Activated naive CD4-positive, alpha-beta T cell treated with anti-CD3 and anti-CD28 coated beads, Interleukin-2, amount 50 U/mL, for 72 hours (primary cell): ENCODE measurements at places on chromosomes 6 and 20. TPM values are rescaled to one million over a fixed set of nuclear protein-coding genes. Genes with fewer than 3 reads are reported as not detected.

The LIN28B gene
- total RNA-seq = not detected

The PLTP gene
- 12.9 TPM for total RNA-seq

The FERMT1 gene
- not detected for total RNA-seq

The BTN1A1 gene
- total RNA-seq = not detected

The FAM83C gene
- total RNA-seq = not detected

The GINS1 gene
- 26.3 TPM for total RNA-seq

The CHRNA4 gene
- total RNA-seq = not detected

The TRIM15 gene
- total RNA-seq = 1.6 TPM

The LY6G6F gene
- not detected for total RNA-seq

The SEMG1 gene
- total RNA-seq = not detected

DNA sequence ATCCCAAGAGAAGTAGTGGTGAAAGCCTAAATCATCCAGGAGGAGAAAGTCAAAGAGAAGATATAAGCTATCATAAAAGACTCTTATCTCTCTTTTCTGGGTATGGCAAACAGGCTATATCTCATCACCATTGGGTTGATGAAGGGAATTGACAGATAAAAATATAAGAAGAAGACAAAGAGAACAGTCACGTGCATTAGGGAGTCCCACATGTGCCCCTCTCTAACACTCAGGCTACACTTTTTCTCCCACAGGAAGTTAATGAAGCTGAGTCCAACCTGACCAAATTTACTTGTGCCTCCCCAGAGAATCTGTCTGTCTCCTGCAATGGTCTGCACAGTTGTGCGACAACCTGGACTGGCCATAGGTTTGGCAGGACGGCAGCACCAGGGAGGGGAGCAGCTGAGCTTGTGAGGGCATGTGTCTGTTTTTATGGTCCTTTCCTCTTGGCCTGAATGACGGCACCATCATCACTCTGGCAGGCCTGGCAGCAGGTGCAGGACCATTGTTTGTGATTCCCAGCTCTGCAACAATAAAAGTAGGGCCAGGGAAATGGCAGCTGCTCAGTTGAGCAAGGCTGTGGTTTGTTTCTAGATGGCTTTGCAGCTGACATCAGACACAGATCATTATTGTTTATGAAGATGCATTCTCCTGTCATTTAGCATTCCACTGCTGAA lies 144.5 kb upstream of the MCHR2 start:
- no peak for DNase-seq

- DNase-seq = no peak
Observed at GRCh38 chr6:18254793-18255192, 9.5 kb downstream of the DEK start.

DNA sequence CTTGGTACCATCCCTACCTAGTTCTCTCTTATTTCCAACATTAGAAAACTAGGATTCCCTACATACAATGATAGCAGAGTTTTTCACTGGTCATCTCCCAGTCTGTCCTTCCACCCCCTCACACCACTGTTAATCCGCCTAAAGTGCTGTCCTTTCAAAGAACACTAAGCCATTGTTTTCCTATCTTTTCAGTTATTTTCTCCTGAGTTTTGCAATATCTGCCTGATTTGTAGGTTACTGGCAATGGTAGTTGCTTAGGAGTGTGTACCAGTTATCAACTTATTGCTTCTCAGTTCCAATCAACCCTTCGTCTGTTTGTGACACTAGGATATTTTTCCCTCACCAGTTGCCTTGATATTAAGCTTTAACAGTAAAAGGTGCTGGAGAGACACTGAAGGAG lies 135.0 kb downstream of the EPM2A start:
- DNase-seq = no peak

GRCh38 chr6:134420614-134421181 lies 102.8 kb upstream of the SGK1 start:
- no peak for DNase-seq

DNA sequence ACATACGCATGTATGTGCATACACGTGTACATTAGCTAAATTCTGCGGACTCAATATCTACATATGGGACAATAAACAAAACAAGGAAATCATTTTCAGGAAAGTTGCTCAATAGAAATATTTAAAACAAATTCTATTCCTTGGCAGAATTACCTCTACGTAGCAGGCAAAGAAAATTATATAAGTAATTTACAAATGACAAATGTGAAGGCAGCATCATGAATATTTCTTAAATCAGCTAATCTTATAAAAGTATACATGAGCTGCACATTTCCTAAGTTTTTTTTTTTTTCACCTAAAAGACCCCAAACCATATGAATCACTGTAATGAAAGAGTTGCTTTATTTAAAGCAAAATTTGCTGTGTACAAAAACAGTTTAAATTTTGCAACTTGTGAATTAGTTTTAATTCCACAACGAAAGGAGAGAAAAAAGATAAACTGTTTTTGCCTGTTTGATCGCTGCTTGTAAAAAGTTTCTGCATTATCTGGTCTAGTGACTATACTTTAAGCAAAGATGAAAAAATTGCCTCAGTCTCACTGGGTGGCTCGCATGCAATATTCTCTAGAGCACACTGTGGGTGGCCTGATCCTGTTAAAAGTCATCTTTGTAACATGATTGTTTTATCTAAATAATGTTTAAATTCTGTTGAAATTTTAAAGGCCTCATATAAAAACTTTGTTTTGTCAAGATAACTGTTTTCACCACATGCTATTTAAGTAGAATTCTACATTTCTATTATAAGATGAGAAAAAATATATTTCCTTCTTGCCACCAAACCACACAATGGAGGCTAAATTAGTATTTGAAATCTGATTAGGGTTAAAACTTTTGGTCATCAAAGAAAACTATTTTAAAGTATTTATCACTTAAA lies 57.1 kb downstream of the HUS1B start:
- no peak for DNase-seq

- no peak for DNase-seq
Observed at GRCh38 chr20:25254571-25254970, 6.7 kb downstream of the PYGB start.

DNA sequence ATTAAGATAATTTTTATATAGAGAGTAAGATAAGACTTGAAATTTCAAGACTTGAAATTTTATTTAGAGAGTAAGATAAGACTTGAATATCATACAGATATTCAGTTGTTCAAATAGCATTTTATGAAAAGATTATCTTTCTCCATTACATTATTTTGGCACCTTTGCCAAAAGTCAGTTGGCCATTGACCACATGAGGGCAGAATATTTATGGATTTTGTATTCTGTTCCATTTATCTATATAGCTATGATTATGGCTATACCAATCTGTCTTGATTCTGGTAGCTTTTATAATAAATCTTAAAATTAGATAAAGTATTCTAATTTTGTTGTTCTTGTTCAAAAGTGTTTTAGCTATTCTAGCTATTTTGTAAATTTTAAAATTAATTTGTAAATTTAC lies 537.9 kb upstream of the GJE1 start:
- DNase-seq = no peak

- DNase-seq = no peak
Observed at GRCh38 chr20:63745961-63746731, 6.6 kb downstream of the SLC2A4RG start.

GRCh38 chr6:67687396-67687795 lies 947.7 kb upstream of the ADGRB3 start:
- DNase-seq = no peak

GRCh38 chr6:46011188-46012085 lies 4.2 kb downstream of the CLIC5 start:
- DNase-seq = peak; percentile 71

DNA sequence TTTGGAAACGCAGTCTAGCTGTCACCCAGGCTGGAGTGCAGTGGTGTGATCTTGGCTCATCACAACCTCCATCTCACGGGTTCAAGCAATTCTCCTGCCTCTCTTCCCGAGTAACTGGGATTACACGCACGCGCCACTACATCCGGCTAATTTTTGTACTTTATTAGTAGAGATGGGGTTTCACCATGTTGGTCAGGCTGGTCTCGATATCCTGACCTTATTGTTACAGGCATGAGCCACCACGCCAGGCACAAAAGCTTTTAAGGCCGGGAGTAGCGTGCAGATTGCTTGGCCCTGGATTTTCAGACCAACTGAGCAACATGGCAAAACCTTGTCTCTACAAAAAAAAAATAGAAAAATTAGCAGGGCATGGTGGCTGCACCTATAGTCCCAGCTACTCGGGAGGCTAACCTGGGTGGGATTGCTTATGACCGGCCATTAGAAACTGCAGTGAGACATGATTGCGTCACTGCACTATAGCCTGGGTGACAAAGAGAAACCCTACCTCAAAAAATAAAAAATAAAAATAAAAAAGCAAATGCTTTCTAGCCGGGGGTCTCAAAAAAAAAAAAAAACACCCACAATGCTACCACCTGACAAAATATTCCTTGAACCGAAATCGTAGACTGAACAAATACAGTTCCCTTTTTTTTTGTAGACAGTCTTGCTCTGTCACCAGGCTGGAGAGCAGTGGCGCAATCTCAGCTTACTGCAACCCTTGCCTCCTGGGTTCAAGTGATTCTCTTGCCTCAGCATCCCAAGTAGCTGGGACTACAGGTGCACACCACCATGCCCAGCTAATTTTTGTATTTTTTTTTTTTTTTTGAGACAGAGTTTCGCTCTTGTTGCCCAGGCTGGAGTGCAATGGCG lies 15.0 kb downstream of the RBM39 start:
- DNase-seq = no peak

GRCh38 chr6:160069050-160069454 lies 52.6 kb upstream of the SLC22A1 start:
- no peak for DNase-seq

- DNase-seq = no peak
Observed at GRCh38 chr20:48816282-48817205, 11.3 kb downstream of the PREX1 start.

DNA sequence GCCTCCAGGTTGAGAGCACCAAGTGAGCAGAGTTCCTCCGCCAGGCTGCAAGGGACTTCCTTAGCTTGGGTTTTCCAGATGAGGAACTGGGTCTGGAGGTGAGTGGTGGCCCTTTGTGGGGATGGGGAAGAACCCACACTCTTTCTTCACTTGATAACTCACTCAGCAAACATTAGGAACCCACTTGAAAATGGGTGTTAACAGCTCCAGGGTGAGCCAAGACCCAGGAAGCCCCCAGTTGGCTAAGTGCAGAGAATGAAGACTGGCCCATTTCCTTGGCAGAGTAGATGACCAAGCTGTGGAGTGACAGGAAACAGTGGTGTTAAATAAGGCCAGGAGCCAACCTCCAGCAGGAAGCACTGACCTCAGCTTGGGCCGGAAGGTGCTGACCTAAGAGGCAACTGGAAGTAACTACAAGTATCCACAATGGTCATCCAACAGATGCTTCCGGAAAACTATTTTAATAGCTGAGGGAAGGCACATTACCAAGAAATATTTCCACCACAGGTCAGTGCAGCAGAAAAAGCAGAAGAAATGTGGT lies 22.7 kb downstream of the MRPL14 start:
- DNase-seq = no peak

DNA sequence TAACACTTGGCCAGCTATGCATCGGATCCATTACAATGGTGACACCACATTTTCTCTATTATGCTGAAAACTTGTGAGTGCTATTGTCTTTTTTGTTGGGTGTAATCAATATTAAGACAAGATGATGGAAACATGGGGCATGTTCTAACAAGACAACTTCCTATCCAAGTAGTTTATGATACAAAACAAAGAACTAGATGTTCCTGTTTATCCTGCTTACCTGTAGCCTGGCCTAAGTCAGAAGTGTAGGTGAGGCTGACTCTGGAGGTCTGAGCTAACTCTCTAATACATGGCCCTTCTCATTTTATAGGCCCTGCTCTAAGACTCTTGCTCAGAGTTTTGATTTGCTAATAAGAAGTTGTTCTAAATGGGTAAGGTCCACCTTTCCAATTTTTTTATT lies 242.4 kb upstream of the STXBP5 start:
- no peak for DNase-seq

GRCh38 chr20:41290804-41291389 lies 26.6 kb downstream of the ZHX3 start:
- no peak for DNase-seq

- no peak for DNase-seq
Observed at GRCh38 chr20:51734876-51735720, 33.1 kb downstream of the ATP9A start.

DNA sequence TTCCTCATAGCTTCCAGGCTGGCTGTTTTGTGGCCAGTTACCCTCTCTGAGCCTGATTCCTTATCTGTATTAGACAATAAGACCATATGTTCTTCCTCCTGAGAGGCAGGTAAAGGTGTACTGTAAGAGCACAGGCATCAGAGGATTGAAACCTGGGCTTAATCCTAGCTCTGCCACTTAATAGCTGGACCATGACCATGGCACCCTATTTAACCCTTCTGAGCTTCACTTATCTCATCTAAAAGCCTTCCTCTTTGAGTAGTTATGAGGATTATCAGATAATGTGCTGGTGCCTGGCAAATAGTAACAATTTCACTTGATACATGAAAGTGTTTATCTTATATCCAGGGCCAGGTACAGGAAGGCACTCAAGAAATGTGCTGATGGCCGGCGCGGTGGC lies 34.9 kb downstream of the BCL2L1 start:
- no peak for DNase-seq

DNA sequence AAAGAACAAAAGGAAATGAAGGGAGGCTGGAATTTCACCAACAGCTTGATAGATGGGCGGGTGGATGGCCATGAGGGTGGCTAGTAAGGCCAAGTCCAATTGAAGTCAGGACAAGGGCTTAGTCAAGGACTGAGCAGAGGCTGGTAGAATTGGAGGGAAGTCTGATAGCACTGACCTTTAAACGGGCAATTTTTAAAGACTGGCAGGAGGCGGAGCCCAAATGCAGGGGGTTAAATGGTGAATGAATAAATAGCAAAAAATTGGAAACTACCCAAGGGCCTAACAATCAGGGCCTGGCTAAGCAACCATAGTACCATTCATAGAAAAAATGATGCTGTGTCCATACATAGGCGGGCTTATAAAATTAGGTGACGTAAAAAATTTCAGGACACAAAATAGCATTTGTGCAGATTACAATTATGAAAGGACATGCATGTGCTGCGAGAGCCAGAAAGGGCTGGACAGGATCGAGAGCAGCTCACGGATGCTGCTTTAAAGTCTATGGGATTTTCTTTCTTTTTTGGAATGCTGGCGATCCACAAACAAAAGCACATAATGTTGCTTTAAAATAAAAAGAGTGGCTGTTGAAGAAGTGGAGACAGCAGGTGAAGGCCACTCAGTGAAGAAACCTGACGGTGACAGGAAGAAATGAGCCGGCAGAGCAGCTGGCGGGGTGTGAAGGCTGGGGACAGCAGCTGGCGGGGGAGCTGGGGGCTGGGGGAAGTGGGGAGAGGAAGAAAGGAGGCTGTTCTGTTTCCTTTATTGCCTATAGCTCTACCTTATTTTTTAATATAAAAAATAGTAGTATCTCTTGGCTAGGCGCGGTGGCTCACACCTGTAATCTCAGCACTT lies 42.8 kb upstream of the TAF8 start:
- no peak for DNase-seq

DNA sequence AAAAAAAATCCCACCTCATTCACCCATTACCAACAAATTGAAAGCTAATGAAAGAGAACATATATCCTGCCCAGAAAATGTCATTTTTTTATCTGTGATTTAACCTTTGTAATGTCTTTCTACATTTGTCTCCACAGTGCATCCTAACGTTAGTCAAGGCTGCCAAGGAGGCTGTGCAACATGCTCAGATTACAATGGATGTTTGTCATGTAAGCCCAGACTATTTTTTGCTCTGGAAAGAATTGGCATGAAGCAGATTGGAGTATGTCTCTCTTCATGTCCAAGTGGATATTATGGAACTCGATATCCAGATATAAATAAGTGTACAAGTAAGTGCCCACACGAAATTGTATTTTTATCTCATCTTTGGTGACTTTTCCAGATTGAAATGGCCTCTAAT lies 30.0 kb downstream of the RSPO3 start:
- DNase-seq = no peak

GRCh38 chr6:160462551-160463109 lies 114.5 kb downstream of the SLC22A3 start:
- peak; percentile 58 for DNase-seq
